ENCODE measurements at places on chromosomes 2 and 18.

DNA sequence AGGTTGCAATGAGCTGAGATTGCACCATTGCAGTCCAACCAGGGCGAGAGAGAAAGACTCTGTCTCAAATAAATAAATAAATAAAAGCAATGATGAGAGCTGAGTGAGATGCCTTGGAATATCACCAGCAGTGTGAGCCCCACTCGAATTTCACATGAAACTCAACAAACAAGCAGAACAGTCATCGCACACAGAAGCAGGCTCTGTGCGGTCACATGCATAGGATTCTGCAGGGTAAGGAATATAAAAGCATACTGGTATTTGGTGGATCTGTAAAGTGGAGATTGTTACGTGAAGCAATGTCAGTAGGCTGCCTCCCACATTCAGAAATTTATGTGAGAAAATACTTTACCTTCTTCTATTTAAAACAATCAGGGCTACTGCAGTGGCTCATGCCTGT lies 18.0 kb upstream of the AP1S3 start:
- no peak for DNase-seq

DNA sequence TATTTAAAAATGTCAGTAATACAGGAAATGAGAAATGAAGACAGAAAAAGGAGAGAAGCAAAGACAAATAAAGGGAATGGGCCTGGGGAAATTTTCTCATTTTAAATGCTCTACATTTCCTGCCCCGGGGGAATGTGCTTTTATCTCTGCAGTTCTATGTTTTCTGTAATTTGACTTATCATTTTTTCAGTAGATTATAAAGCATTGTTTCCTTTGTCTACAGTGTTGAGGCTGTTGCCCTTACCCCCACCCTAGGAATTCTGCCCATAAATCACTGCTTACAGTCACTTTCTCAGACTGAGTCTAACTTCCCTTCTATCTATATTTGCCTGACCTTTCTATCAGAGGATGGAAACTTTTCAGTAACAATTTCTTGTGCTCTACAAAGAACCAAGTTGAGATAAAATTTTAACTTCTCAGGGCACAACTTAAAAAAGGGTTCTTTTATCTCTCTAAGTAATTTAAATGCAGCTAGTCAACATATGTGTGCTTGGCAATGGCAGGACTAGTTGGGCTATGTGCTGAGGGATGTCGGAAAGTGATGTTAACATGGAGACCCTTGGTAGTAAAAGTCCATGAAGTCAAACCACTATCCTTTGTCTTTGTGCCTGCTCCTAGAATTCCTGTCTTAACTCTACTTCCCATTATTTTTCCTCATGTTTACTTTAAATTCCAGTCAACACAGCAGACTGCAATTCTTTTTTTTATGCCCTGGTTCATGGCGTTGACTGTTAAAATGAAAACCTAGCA lies 146.5 kb upstream of the MMADHC start:
- no peak for DNase-seq

- no peak for DNase-seq
Measured at GRCh38 chr2:110675679-110676078, 2.2 kb downstream of the BUB1 start.

DNA sequence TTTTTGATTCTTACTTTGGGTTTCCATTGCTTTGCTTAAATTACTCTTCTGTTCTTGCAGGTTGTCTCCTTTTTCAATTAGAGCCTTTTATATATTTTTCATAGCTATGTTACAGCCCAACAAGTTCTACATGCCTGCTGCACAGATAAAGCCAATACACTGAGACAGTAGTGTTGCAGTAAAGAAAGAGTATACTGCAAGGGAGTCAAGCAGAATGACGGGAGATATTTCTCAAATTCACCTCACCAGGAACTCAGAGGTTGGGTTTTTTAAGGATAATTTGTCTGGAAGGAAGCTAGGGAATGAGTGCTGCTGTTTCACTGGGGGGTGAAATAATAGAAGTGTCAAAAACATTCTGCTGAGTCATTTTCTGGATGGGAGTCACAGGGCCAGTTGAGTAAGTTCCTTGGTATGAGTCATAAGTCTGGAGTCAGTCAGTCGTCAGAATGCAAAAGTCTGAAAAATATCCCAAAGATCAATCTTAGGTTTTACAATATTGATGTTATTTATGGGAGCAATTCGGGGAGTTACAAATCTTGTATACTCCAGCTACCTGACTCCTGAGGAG lies 193.0 kb upstream of the RGPD4 start:
- no peak for DNase-seq

GRCh38 chr18:39464006-39464405 lies 1898.4 kb upstream of the CELF4 start:
- no peak for DNase-seq

GRCh38 chr2:136342138-136342537 lies 224.2 kb upstream of the CXCR4 start:
- DNase-seq, result no peak

- DNase-seq, result no peak
Measured at GRCh38 chr2:102661846-102662245, 42.5 kb downstream of the SLC9A2 start.

GRCh38 chr18:11368020-11368419 lies 218.7 kb upstream of the PIEZO2 start:
- DNase-seq, result no peak

DNA sequence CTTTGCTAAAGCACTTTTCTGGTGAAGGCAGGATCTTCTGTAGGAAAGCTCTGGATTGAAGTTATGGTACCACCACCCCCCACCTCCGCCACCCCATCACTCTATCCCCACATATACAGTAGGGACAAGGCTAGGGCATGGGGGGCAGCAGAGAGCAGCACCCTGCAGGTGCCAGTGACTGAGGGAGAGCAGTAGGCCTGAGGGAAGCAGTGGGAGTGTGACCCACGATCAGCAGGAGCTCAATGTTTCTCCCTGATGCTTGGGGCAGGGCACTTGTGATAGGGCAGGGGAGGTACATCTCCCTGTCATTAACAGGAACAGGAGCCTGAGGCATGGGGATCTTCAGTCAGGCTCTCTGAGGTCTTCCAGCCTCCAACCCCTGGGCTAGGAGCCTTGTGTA lies 121.6 kb downstream of the ZFP36L2 start:
- no peak for DNase-seq

- DNase-seq, result no peak
Measured at GRCh38 chr2:212667751-212668316, 129.2 kb upstream of the ERBB4 start.

DNA sequence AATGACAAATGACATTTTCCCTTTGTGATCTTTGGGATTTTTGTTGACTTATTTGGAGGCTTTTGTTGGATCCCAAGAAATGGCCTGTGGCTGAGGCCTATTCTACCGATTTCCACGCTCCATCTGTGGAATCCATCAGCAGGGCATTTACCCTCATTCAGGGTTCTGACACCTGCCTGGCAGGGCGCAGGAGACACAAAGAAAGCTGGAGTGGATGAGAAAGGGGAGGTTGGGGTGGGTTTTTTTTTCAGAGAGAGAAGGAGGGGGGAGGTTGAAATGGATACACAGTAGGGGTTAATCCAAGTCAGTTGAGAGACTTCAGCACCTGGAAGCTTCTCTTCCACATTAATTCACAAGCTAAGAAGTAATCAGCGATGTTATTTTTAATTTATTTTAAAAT lies 59.7 kb downstream of the PAX3 start:
- no peak for DNase-seq

GRCh38 chr18:47911877-47912276 lies 18.6 kb downstream of the SMAD2 start:
- no peak for DNase-seq

GRCh38 chr2:102618452-102619413 lies 620 bp upstream of the SLC9A2 start:
- no peak for DNase-seq

DNA sequence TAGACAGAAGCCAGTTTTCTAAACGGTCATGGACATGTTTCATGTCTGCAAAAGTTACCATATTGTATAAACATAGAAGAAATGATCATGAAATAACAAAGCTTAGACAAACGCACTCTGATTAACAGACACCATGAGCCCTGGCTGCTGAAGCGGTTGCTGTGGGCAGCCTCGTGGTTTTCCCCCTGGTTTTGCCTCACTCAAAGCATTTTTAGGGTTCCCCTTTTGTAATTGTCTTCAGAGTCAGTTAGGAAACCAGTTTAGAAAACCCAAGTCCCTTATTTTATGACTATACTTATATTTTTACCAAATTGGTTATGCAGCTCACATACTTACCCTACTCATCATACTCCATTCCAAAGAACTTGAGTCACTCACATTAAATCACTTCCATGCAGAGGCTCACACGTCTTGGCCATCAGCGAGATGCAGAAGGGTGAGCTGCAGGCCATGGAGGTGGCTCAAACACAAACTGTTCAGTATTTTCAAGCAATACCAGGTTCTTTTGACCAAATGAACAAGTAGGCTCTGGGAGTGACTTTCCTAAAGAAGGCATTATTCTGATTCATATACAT lies 105.6 kb upstream of the SALL3 start:
- no peak for DNase-seq

DNA sequence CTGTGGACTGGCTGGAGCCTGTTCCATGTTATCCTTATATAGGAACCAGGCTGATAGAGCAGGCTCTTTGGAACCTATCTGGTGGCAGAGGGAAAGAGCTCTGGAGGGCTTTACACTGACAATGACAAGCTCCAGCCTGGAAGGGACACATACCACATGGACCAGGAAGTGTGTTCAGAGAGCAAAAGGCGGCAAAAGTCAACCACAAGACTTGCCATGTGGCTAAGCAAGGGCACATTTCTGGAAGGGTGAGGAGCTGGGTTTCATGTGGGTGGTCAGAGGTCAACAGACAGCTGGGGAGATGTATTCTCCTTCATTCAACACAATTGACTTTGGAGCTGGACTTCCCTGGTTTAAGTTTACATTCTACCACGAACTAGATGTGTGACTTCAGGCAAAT lies 325.2 kb downstream of the DYSF start:
- no peak for DNase-seq

GRCh38 chr2:133437492-133437891 lies 130.8 kb downstream of the NCKAP5 start:
- no peak for DNase-seq

DNA sequence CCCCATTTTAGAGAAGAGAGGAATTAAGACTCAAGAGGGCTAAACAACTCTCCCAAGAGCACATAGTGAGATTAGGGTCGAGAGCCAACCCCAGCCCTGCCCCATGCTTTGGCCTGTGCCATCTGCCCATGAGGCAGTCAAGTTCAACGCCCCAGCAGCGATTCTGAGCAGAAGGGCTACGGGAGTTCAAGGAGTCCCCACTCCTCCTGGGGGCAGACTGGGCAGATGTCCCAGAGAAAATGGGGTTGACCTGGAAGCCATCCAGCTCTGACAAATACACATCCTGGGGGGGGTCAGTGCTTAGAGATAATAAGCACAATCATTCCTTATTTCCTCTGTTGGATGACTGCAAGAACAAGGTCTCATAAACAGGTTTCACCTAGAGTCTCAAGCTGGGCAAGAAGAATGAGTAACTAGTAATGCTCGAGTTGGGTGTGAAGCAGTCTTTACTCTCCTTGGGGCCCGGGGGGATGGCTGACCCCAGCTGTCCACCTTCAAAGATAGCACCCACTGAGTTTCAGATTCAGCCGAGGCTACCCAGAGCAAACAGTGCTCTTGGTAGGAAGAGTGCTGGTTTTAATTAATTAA lies 716.4 kb downstream of the RNF144A start:
- no peak for DNase-seq

GRCh38 chr2:237729681-237730475 lies 68.7 kb upstream of the RBM44 start:
- DNase-seq, result no peak

DNA sequence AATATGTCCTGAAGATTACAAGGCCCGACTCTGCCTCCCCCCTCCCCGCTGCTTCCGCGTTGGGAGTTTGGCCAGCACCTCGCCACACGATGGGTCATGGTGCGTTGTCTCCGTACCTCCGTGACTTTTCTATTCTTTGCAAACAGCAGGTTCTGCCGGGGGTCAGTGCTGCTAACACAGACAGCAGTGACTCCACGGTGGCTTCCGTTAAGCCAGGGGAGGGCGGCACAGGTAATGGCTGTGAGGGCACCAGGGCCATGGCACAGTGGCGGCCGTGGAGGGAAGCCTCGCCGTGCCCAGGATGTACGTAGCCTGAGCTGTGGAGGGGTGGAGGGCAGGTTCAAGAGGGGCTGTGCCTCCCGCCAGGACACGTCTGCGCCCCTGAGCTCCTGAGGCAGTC lies 115.5 kb downstream of the NFATC1 start:
- no peak for DNase-seq

DNA sequence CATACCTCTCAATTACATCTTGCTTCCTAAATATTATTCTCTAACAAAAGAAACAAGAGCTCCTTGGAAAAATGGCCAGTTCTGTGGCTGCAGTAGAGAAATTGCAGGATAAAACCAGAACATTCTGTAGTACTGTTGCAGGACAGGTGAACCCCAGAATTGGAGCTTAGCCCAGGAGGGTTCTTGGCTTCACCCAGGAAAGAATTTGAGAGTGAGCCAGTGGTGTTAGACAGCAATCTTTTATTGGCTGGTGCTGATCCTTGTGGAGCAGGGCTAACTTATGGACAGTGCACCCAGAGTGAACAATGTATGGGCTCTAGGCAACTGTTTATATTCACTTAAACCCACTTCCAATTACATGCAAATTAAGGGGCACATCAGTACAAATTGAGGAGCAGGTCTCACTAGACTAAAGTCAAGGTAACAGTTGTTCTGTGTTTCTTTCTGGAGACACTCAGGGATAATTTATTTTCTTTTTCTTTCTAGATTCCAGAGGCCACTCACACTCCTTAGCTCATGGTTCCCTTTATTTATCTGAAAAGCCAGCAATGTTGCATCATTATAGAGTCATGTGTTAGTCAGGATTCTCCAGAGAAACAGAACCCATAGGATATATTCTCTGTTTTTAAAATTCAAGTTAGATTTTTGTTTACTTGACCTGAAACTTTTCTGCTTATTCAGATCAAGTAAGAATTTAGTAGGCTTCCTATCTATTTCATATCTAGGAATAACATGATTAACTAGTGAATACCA lies 348.1 kb downstream of the CCDC85A start:
- DNase-seq, result no peak

DNA sequence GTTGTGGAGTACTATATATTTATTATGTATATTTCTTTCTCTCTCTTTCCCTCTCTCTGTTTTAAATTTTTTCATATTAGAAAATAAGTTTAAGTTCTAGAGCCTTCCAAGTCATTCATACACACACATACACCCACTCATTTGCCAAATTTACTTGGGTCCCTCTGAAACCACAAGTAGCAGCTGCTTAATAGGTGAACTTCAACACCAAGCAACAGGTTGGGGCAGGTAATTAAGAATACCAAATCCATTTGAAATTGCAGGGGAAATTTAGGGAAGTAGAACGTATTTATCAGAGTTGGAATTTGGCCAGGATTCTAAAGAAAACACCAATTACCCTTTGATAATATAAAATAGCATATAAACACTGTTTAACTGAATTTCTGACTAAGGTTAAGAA lies 75.0 kb upstream of the RBBP8 start:
- no peak for DNase-seq

DNA sequence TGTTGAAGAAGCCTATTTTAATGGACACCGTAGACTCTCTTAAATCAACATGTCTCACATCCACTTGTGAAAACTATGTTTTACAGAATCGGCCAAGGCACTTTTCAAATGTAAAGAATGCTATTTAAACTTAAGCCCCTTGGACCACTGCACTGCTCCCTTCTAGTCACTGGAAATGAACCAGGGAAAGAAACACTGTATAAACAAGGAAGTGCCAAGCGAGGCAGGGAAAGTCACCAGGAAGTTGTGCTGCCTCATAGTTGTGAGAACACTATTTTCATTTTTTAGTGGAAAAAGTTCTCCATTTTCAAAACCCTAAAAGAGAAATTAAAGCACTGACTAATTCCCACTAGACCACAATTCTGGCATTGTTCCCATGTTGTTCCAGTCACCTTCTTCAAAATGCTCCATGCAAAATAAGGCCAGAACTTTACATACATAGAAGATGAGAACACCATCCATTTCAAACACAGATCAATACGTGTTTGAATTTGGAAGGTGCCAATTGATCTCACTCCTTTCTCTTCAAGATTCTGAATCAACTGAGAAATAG lies 13.5 kb downstream of the CCDC141 start:
- no peak for DNase-seq

Data from thoracic aorta (tissue), 2 donors.